ENCODE measurements at places on chromosomes 2 and 18.

DNA sequence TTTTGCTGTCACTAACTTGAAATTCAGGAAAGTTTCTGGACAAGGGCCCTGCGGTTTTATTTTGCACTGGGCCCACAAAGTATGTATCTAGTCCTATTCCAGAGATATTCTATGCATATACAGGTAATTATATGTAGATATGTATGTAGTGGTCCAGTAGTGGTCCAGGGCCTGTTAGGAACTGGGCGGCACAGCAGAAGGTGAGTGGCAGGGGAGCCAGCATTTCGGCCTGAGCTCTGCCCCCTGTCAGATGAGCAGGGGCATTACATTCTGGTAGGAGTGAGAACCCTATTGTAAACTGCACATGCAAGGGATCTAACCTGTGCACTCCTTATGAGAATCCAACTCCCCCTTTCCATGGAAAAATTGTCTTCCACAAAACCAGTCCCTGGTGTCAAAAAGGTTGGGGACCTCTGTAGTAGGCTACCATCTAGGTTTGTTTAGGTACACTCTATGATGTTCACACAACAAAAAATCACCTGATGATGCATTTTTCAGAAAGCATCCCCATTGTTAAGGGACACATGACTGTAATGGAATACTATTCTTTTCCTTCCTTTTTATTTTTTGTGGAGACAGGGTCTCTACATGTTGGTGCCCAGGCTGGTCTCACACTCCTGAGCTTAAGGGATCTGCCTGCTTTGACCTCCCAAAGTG is 2.8 kb upstream of the PPP4R3B start:
- DNase-seq: no peak

DNA sequence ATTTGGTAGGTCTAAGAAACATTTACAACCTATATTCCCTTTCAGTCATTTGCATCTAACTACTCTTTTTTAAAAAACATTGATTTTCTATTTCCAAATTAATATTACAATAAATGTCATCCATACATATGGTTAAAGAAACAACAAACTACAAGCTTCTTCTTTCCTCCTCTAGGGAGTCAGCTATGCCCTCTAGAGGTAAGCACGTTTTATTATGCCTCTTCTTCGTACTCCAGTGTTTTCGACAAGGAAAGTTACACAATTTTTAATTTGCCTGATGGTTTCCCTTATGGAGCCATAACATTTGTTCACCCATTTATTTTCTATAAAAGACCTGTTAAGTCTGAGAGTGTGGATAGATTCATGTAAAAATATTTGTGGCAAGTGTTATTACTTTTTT is 183.4 kb upstream of the CDH7 start:
- no peak for DNase-seq

GRCh38 chr2:65320042-65320725 is 92.6 kb downstream of the ACTR2 start:
- DNase-seq: peak; percentile 89

- peak; percentile 80 for DNase-seq
Observed at GRCh38 chr18:56709463-56709862, 58.3 kb downstream of the WDR7 start.

GRCh38 chr2:56803596-56803995 is 619.8 kb downstream of the CCDC85A start:
- DNase-seq: no peak

DNA sequence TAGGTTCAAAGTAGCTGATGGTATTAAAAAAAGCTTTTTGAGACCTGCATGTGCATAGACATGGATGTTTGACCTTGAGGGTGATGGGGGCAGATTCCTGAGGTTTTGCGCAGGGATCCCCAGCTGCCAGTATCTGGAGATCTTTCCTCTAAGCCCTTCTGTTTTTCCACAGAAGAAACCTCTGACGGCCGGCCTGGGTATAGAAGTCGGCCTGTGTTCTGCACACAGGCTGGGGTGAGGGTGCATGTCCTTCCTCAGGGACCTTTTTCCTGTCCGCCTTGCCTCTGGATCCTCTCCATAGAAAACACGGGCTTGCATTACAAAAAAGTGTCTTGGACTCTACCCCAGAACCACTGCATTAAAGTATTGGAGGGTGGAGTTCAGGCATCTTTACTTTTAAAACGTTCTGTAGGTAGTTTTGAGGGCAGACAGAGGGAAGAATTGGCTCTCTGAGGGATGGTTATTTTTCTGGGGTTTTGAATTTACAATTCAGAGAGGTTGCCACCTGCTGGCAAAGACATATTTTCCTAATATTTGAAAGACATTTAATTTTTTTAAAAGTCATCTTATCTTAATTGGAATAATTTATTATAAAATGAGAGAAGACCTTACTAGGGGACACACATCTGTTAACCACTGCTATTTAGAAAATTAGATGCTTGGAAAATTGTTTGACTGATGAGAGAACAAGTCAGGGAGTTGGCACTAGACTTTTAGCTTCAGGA is 350.6 kb downstream of the DCDC2C start:
- DNase-seq: no peak

DNA sequence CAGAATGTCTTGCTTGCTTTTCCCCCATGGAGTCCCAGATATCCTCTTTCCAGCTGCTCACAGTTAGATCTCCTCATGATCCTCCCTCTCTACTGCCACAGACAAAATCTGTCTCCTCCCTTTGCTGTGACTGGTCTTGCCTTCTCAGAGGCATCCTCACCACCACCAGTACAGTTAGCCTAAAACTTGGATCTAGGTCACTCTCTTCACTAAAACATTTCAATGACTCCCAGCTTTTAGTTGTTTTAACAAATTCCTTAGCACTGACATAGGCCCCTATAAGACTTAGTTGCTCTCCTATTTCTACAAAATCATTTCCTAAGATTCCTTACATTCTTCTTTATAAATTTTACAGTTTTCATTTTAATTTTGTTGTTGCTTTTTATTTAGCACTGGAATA is 734.2 kb upstream of the CHAC2 start:
- DNase-seq: no peak

- no peak for DNase-seq
Observed at GRCh38 chr2:105609746-105610402, 134.8 kb upstream of the NCK2 start.

DNA sequence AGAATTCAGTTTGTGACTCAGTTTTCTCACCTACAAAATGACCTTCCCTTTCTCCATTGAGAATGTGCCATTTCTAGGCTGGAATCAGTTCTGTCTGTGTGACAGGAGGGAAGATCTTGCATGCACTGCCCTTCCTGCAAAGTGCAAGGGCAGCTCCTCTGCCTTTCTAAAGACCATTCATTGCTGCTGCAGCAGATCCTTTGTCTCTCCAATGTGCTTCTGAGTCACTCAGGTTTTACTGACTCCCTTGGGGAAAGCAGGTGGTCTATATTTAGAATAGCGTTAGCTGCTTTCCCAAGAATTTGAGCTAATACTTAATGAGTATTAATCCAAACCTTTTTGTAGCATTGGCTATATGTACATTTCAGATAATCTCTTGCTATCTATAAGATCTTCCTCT is 62.5 kb downstream of the DAW1 start:
- DNase-seq: no peak

DNA sequence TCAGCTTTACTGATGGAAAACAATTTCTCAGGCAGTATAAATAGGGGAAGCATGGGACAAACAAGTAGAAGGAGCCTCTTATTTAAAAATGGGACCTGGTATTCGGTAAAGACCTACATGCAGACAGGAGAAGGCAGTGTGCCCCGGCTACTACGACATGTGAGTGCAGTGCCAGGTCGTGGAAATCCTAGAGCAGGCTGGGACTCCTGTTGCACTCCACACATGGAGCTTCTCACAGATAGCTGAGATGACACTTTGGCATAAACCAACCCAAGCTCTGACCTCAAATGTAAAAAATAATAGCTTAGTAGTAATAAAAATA is 885 bp upstream of the DSEL start:
- peak; percentile 34 for DNase-seq

DNA sequence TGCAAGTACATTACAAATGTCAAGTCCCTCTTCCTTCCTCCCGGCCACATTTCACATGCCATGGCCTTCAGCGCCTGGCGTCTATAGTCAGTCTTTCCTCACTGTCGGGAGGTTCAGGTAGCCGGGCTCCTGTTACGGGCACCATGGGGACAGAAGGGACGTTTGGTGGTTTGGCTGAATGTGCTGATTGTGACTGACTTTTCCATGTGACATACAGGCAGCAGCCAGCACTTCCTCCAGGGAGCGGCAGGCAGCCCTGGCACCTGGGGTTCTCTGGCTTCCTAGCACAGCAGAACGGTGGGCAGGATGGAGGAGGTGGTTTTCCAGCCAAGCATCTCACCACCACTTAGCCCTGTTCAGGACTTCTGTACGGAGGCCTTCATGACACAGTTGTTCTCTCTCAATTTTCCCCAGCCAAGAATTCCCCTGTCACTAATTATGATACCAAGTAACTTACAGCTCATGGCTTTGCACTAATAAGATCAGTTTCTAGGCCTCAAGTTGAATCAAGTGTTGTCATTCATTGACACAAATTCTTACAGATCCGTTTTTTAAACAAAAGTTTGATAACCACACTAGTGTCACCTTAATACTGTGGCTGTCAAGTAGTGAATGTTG is 83.9 kb upstream of the REV1 start:
- no peak for DNase-seq

GRCh38 chr2:174395969-174396630 is 570 bp downstream of the SCRN3 start:
- DNase-seq: no peak

GRCh38 chr2:142682528-142682927 is 194.9 kb upstream of the KYNU start:
- DNase-seq: peak; percentile 29

DNA sequence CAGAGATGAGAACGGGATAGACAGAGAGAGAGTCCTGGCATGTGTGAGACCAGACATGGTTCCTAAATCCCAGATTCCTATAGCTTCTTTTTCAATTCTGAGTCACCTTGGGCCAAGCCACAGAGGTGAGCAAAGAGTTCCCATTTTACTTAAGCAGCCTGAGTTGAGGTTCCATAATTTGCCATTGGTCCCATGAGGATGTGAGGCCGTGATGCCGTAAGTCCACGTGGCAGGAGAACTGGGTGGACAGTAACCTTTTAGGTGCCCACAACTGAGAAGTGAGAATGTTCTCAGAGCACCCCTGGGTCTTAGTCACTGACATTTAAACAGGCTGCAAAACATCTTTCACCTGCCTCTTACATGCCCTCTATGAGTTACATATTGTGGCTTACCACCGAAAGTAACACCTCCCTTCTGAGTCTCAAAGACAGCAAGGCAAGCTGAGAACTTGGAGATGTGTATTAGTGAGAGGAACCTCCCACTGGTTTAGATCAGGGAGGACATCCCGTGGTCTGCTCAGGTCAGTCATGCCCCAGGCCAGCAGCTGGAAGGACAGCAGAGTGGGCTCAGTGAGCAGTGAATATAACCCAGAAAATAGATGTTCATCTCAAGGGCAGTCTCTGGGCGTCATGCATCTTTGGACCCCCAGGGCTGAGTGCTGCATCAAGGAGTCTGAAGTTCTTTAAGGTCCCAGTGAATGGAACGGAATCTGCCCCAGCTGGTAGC is 127.9 kb upstream of the LGALSL start:
- DNase-seq: no peak

- peak; percentile 53 for DNase-seq
Observed at GRCh38 chr2:27154488-27154887, 5.7 kb downstream of the TCF23 start.

- no peak for DNase-seq
Observed at GRCh38 chr2:118527571-118527970, 319.9 kb downstream of the EN1 start.

- DNase-seq: no peak
Observed at GRCh38 chr2:16473575-16473974, 192.1 kb downstream of the CYRIA start.

GRCh38 chr18:61664419-61665084 is 228.3 kb downstream of the RNF152 start:
- DNase-seq: no peak

- DNase-seq: no peak
Observed at GRCh38 chr2:237801466-237801865, 2.9 kb downstream of the RBM44 start.

- DNase-seq: no peak
Observed at GRCh38 chr2:106997204-106997603, 111.2 kb upstream of the ST6GAL2 start.

GRCh38 chr2:84900971-84901370 is 4.5 kb upstream of the TMSB10 start:
- DNase-seq: no peak

DNA sequence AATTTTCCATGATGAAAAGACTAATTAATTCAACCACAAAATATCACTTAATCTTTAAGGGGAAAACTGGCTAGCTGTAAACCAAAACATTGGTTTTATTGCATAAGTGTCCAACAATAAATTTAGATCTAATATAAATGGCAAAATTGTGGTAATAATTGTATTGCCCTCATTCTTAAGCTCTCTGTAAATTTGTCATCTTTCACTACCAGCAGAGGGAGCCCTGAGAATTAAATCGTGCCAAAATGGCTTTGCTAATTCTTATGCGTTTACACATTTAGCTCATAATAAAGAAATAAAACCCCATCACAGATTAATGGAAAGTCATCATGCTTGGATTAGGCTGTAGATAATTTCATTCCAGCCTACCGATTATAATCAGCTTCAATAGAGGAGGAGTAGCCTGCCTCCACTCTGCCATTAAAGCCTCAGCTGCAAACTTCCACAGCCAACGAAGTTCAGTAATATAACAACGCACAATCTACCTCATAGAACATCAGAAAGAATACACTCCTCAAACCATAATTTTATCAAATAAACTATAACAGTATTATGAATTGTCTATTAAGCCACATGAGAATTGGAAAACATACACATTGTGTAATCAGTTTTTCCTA is 70.0 kb upstream of the ATP5MC3 start:
- DNase-seq: peak; percentile 51

- DNase-seq: peak; percentile 97
Observed at GRCh38 chr18:23528580-23529472, 25.5 kb downstream of the RMC1 start.

DNA sequence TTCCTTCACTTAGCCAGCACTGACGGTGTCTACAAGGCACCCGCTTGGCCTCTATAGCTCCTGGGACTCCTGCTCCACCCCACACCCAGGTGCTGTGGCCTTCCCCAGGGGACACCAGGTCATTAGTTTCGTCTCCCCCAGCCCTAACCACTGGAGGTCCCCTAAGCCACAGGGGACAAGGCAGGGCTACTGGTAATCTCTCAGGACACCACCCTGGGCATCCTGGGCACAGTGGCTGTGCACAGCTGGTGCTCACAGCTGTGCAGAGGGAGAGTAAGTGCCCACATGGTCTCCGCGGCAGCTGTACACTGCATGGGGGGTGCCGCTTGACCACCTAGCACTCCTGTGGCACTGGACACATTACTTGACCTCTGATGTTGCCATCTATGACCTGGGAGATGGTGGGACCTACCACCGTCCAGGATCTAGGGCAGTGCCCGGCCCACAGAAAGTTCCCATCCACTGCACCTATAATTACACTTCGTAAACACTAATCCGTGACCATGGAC is 134.0 kb downstream of the HDAC4 start:
- no peak for DNase-seq

DNA sequence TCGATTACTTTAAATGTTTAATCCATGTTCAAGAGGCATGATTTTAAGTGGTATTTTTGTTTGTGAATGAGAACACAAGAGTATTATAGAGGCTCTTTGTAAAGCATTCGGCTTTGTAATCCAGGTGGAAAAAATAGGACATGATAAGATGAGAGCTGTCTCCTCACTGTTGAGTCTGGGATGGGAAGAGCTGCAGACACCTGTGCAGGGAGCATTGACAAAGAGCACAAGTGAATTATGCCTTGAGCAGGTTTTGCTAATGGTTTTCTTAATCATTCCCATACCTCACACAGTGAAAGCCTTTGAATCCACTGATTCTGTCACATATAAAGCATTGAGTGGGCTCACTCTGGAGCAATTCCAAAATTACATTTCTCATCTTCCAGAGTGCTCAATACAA is 9.6 kb downstream of the COL6A3 start:
- no peak for DNase-seq

Measured in fibroblast of villous mesenchyme (primary cell).